ENCODE measurements at places on chromosomes 1 and 21.

DNA sequence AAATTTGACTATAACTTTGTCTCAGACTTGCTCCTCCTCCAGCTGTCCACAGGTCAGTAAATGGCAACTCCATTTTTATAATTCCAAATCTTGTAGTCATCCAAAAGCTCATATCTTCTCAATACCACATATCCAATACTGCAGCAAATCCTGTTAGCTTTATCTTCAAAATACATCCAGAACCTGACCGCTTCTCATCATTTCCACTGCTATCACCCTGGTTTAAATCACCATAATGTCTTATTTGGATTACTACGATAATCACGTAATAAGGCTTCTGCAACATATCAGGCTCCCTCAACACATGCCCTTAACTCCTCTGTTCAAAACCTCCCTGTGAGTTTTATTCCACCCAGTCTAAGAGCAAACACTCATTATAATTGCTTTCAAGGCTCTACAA lies 34.5 kb downstream of the ERO1B start:
- DNase-seq = no peak

- DNase-seq = no peak
Measured at GRCh38 chr1:201693890-201694607, 134.9 kb upstream of the IPO9 start.

DNA sequence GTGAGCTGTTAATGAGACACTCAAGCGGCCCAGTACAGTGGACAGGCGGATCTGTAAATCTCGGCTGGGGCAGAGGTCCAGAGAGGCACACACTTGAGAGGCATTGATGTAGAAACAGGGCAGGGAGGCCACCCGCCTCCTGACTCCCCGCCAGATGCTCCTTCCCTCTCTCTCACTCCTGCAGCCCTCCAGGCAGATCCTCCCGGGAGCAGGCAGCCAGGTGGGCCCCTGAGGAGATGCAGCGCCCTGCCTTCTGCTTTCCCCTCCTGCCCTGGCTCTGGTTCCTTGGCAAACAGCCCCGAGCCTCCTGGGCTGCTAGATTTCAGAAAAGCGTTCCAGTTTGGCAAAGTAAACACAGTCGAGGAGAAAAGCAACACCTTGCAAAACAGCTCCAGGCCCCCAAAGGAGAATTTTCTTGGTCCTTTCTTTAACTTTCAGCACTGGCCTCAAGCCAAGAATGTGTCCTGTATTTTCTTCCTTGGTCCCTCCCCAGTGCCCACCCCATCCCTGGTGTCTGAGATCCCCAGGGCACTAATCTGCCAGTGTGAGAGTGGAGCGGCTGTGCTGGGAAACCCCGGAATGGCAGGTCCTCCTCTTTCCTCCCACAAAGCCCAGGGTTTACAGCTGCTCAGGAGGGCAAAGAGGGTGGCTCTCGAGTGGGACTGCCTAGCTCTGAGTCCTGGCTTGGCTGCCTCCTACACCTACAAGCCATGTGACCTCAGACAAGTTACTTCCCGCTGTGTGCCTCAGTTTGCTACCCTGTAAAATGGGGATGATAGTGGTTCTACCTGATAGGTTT lies 29.4 kb upstream of the IFNLR1 start:
- no peak for DNase-seq

DNA sequence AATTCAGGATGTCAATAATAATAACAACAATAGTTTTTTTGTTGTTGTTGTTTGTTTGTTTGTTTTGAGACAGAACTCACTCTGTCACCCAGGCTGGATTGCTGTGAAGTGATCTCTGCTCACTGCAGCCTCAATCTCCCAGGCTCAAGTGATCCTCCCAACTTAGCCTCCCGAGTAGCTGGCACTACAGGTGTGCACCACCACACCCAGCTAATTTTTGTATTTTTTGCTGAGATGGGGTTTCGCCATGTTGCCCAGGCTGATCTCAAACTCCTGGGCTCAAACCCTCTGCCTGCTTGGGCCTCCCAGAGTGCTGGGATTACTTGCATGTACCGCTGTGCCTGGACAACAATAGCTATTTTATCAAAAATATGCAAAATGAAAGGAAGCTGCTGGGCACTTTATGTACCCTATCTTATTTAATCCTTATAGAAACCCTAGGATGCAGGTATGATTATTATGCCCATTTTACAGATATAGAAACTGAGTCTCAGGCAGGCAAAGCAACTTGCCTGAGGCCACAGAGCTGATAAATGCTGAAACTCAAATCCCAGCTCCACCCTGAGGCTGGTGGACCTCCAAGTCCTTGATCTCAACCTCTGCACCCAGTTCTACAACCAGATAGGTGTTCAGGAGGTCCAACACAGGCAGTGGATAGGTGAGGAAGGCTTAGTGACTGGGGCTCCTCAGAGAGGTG lies 57.4 kb upstream of the CTPS1 start:
- DNase-seq = no peak

DNA sequence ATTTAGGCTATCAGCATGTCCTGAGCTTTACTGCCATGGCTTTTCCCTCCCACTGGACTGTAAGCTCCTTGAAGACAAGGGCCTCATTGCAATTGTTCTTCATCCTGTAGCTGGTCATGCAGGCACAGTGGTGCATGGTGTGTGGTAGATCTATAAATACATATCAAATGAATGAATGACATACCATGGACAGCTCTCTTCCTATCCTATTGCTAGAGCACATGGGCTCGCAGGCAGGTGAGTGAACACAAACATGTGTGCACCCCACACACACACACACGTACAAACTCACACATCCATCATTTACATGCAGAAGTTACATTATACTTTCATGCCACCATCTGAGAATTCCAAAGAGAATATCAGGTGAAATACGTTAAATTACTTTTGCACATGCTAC lies 172.9 kb upstream of the RUNX1 start:
- no peak for DNase-seq

DNA sequence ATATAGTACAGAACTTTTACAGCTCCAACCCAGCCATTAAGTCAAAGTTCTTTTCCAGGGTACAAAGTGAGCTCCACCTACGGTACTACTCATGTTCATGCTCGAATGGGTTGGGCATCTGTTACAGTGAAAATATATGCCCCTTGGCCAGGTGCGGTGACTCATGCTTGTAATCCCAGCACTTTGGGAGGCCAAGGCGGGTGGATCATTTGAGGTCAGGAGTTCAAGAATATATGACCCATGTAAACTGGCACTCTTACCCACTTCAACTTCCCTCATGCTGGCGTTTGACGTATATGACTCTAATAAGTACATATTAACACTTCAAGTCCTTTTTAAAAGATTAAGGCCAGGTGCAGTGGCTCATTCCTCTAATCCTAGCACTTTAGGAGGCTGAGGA lies 71.3 kb upstream of the PKN2 start:
- no peak for DNase-seq

- DNase-seq = no peak
Measured at GRCh38 chr1:118868387-118868786, 119.8 kb downstream of the TBX15 start.

DNA sequence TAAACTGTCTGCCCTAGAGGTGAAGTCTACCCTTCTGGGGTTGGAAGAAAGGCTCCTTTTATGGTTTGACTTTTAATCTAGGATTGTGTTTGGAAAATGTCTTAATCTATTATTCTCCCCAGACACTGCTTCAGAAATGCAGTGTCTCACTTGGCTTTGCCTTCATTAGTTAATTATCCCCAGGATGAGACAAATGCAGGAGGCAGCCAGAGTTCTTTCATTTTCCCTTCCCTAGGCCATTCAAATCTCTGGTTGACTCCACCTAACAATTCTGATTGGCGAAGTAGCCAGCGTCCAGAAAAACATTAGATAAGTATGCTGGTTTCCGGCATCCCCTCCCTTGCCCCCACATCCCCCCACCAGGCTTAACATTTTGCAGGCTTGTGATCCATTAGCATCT lies 325.8 kb upstream of the PBX1 start:
- DNase-seq = no peak

GRCh38 chr1:86975993-86976550 lies 61.6 kb downstream of the HS2ST1 start:
- no peak for DNase-seq

- DNase-seq = no peak
Measured at GRCh38 chr21:42414928-42415769, 11.4 kb downstream of the UBASH3A start.

- no peak for DNase-seq
Measured at GRCh38 chr1:77781683-77782082, 2.2 kb downstream of the MIGA1 start.

DNA sequence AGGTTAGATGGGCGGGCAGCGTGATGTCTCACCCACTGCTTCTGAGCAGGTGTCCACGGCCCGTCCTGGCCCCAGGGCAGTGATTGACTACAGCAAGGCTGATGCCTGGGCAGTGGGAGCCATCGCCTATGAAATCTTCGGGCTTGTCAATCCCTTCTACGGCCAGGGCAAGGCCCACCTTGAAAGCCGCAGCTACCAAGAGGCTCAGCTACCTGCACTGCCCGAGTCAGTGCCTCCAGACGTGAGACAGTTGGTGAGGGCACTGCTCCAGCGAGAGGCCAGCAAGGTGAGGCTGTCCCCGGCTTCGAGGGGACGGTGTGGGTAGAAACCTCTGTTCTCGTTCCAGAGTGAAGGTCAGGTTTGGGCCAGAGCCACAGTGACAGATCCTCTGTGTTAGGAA lies 12.2 kb downstream of the DDOST start:
- no peak for DNase-seq

DNA sequence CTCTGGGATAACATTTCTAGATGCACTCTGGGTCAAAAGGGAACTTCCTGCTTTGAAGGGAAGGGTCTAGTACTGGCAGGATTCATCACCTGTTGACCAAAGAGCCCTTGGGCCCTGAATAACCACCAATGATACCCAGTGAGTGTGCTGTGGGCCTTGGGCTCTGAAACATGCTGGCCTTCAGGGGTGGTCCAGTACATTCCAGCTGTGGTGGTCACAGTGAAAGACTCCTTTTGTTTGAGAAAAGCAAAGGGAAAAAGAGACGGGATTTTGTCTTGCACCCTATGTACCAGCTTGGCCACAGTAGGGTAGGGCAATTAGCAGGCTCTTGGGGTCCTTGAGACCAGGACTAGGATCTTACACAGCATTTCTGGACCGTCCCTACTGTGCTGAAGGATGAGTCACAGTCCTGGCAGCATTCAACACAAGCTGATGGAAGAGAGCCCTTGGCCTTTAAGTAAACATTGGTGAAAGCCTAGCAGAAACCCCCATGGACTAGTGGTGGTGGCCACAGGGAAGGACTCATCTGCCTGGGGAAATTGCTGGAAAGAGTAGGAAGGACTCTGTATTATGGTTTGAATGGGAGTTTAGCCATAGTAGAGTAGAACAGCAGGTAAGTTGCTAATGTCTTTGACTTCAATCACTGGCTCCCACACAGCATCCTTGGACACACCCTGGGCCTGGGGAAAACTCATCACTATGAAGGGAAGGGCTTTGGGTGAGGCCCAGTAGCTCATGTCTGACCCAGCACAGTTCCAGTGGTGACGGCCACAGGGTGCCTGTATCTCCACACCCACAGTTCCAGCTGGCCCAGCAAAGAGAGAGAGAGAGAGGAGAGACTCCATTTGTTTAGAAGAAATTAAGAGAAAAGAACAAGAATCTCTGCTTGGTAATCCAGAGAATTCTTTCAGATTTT lies 87.5 kb downstream of the COL24A1 start:
- no peak for DNase-seq

- no peak for DNase-seq
Measured at GRCh38 chr1:240572328-240572727, 39.6 kb downstream of the GREM2 start.

DNA sequence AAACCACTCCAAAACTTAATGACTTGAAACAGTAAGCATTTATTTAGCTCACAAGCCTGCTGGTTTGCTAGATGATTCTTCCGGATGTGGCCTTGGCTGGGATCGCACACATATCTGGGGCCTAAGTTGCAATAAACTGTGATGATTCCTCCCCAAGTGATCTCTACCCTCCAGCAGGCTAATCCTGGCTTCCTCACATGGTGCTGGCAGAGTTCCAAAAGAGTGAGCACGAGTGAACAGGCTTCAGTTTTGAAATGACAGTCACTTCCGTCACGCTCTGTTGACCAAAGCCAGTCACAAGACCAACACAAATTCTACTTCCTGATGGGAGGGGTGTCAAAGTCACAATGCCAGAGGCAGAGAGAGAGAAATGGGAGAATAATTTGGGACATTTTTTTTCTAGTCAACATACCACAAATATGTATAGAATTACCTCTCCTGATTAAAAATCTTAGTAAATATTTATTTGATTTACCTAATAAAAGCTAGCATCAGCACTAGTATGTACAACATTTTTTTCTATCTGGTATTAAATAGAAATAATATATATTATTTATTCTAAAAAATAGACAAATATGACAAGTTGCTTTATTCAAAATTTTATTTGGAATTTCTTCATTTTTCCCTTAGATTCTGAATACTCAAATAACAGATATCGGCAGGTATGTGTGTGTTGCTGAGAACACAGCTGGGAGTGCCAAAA lies 292.7 kb downstream of the TPR start:
- no peak for DNase-seq

GRCh38 chr1:46131712-46132528 lies 509 bp downstream of the PIK3R3 start:
- no peak for DNase-seq

- no peak for DNase-seq
Measured at GRCh38 chr1:22031214-22031962, 21.1 kb upstream of the CDC42 start.

DNA sequence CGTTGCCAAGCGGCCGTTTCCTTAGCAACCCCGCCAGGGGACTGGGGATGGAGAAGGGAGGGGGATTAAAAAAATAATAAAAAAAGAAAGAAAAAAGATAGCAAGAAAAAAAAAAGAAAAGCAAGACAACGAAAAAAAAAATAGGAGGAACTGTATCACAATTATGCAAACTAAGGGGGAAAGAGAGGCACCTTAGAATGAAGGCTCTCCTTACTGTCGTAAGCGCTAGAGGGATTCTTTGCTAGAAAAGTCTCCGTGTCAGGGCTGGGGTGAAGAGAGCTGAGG lies 625 bp upstream of the NEGR1 start:
- no peak for DNase-seq

- peak; percentile 80 for DNase-seq
Measured at GRCh38 chr1:58592522-58593134, 15.6 kb upstream of the TACSTD2 start.

DNA sequence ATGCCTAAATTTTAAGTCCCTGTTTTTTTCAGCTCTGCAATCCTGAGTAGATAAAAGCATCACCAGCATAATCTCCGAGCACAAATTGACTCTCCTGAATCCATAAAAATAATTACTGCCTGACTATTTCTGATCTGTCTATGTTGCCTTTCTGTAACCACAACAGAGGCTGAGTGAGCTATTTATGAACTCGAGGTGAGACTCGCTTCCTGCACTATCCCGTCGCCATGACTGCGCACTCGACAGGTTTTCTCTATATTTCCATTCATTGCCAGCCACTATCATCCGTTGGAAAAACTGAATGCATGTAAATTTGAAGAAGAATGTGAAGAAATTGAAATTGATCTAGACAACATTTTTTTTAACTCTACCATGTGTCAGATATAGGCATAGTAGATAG lies 897.2 kb downstream of the ADGRL2 start:
- DNase-seq = no peak

GRCh38 chr1:1777950-1778662 lies at the start of gene NADK:
Gene NADK, minus strand, starts transcription at chr1:1778470. Its CDS starts 13,064 bp downstream, at chr1:1765406.
- DNase-seq = no peak

DNA sequence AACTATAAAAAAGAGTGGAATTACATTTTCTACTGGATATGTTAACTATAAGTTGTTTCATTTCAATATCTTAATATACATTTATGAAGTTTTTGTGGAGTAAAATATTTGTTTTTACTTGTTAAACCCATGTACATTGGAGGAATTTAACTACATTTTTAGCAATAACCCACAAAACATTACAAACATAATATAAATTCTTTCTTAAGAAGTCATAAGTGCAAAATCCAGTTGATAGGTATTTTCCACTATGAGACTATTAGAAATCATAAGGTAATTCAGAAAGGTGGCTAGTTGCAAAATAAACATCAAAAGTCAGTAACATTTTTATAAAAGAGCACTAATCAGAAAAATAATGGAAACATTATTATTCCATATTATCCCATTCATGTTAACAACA lies 73.9 kb upstream of the RRP15 start:
- DNase-seq = no peak

Measured in AG04450 (cell line).